Cortex of kidney (tissue), 1 donor: ENCODE measurements at places on chromosomes 3 and 15.

DNA sequence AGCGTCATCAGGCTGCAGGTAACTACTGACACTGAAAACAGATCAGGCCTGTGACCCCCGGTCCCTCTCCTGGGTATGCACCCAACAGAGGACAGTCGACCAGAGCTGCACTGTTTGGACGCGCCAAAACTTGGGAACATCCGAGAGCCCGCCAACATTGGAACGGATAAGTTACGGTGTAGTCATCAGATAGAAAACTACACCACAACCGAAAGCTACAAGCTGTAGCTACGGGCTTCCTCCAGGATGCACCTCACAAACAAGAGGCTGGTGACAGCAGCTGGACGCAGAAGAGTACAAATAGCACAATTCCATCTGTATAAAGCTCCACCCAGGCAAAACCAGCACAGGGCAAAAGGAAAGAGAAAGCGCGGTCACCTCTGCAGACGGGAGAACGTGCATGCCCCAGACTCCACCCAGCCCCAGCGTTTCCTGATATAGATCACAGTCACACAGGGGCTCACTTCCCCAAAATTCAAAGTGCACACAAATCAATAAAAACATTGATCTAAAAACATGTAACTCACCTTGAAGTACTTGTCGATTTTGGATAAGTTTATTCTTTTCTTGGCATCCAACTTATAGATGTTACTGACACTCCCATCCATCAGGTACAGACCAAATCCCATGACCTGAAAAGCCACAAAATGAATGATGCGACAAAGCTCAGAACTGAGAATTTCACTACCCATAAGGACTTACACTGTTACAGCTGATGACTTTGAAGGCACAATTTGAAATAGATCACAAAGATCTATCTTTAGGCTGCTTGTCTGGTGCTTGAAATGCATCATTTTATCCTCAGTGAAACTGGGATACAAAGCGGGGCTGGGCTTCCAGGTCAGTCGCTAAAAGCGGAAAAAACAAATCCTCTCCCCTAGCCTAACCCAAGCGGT is 43.3 kb downstream of the CYFIP1 start:
- no peak for DNase-seq

DNA sequence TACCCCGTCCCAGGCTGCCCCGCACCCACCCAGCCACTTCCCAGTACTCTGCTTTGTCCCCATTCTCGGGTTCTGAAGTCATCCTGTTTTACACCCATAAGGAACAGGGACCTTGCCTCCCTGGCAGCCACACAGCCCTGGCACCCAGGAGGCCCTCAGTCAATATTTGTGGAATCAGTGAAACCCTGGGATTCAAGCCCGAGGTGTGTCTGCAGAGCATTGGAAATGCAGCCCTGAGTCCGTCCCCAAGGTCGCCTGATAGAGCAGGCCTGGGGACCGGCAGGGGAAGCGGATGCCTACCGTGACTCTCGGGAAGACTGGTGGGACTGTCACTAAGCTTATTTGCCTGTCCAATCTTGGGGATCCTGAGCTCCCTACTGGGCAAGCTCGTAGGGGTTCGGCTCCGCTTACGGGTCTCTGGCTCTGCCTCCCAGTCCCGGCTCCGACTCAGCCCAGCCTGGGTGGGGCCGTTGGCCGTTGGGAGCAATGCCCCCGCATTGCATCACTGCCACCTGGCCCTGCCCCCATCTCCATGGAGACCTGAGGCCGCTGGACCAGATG is 64.4 kb upstream of the TAMM41 start:
- no peak for DNase-seq

- DNase-seq, result no peak
These were observed 20.8 kb upstream of the TRA2B start for GRCh38 chr3:185958626-185959025.

DNA sequence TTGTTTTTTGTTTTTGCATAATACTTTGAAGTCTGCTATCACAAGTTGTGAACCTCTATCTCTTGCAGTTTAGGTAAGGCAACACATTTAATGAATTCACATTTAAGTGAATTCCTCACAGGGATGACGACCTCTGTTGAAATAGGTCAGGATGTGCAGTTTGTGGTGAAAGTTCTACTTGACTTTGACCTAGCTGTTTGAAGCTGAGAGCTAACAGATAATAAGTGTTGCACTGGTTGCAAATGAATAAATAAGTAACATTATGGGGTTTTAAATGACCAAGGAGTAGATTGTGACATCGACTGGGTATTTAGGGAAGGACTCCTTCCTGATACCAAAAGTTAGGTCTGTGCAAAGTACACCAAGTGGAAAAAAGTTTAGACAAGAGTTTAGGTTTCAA is 23.9 kb downstream of the NIT2 start:
- DNase-seq, result no peak

- DNase-seq, result no peak
These were observed 28.1 kb downstream of the RPSA start for GRCh38 chr3:39434574-39434973.

DNA sequence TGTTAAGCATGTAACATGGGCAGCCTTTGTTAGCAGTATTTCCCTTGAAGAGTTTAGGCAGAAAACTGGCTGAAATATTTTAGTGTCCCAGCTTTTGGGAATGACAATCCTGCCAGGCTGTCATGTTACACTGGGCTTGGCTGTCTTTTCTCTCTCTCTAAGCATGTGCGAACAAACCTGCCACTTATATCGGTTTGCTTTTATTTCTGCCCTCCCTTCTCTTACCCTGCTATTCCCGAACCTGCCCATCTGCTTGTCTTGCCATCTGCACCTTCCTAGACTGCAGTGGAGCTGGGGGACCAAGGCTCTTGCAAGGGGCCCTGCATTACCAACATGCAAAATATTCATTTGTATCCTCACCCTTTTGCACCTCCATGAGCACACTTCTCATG is 339.6 kb downstream of the EPHB1 start:
- DNase-seq, result no peak

- DNase-seq, result no peak
These were observed 65.6 kb upstream of the PRR23C start for GRCh38 chr3:139110072-139110830.

DNA sequence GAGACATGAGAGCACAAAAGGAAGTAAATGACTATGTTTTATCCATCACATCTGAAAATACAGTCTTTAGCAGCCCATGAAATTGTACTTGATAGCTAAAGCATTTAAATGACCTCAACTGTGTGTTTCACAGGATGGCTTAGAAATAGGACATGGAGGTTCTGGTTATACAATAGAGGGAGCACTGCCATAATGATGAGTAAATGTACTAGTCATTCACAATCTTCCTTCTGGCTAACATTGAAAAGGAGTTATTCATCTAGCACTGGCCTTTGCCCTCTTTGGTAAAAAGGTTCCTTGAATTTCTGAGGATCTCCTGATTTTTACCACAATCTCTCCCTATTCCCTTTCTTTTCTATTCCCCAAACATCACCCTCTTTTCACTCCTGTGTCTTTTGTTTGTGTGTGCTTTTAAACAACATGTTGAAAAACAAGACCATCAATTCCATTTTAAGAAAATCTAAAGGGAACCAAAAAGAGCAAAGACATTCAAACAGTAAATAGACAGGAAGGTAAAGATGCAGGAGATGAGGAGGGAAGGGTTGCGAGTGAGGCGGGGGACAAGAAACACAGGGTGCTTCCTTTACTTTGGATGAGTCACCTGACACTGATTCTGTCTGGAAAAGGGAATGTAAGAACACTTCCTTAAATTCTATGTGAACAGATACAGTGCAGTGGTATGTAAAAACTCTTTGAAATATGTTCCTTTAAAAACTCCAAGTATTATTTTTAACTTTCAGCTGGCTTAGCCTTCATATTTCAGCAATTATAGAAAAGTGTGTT is 619.0 kb downstream of the MECOM start:
- DNase-seq, result no peak

GRCh38 chr15:62058327-62059028 is 1.8 kb downstream of the VPS13C start:
- DNase-seq, result no peak

DNA sequence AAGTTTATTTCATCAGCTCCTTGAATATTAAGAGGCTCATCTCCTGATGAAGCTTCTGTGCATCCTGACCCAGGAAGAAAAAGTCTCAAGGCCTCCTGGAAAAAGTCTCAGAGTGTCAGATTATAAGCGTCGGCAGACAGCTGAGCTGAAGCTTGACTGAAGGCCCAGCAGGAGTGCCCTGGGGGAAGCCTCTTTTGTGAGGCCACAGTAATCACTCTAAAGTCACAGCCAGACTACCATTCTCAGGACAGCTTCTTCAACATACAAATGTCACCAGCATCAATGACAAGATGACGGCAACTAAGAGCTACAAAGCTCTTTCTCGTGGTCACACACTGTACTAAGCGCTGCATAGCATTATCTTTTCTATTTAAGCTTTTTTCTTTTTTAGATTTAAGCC is 72.7 kb upstream of the LRRN1 start:
- no peak for DNase-seq

DNA sequence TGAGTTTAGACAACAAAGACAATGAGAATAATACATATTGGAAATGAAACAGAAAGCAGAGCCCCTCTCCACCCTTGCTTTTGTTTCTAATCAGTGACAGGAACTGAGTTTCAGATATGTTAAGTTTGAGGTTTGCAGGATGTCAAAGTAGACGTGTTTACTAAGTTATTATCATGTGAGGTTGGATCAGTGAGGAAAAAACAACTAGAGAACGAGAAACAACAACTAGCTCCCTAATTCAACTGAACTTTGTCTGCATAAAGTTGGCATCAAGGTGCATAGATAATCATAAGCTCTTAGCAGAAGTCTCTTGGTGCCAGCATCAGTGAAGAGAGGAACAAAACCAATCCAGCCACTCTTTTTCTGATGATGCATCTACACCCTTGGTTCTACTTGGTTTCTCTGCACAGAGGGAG is 491.1 kb upstream of the NR2F2 start:
- no peak for DNase-seq

- no peak for DNase-seq
These were observed 76.2 kb downstream of the ATP1B3 start for GRCh38 chr3:141952611-141953010.
